ENCODE measurements at places on chromosomes 2 and 18.
A peak's percentile ranks its signal among the peaks of the same experiment; 100 is the strongest.

- DNase-seq: no peak
Measured at GRCh38 chr2:239509373-239510143, 108.7 kb upstream of the HDAC4 start.

GRCh38 chr2:219451661-219452360 lies 17.2 kb downstream of the SPEG start:
- DNase-seq: no peak

- no peak for DNase-seq
Measured at GRCh38 chr2:200758341-200758740, 53.4 kb upstream of the BZW1 start.

DNA sequence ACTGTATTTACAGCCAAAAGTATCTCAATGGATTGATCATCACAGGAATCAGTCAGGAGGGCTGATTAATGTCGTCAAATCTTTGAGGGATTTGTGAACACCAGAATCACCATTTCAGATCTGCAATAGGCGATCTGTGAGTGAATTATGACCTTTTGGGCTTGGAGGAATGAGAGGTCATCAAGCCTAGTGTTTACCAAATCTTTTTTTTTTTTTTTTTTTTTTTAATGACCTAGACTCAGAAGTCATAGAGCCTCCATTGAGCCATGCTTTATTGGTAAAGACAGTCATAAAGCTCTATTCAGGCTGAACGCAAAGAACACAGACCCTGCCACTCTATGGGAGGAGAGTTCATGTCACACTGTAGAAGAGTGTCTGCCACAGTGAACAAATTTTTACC lies 97.7 kb downstream of the SOCS6 start:
- DNase-seq: no peak

- peak; percentile 6 for DNase-seq
Measured at GRCh38 chr18:32299484-32299883, 109.6 kb downstream of the MEP1B start.

GRCh38 chr2:214395040-214395439 lies 15.8 kb upstream of the VWC2L start:
- no peak for DNase-seq

- DNase-seq: peak; percentile 14
Measured at GRCh38 chr2:9554921-9555296, 721 bp downstream of the ADAM17 start.

DNA sequence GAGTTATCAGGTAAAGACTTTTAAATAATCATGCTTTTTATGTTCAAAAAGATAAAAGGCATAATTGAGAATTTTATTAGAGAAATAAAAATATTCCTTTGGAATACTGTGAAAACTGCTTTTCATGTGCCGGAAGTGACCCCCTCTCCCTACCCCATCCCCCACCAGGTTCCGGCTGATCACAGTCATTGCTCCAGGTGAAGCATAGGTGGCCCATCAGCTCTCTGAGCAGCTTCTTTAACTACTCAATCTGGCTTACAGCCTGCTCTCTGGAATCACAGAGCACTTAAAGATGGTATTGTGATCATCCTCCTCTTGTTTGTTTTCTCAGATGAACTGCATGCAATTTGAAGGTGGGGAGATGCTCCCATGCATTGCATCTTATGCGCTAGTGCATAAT lies 257.7 kb downstream of the EN1 start:
- no peak for DNase-seq

- no peak for DNase-seq
Measured at GRCh38 chr2:174730698-174731018, 33.6 kb downstream of the CHRNA1 start.

GRCh38 chr2:173654161-173654895 lies 299.7 kb downstream of the CDCA7 start:
- DNase-seq: no peak

DNA sequence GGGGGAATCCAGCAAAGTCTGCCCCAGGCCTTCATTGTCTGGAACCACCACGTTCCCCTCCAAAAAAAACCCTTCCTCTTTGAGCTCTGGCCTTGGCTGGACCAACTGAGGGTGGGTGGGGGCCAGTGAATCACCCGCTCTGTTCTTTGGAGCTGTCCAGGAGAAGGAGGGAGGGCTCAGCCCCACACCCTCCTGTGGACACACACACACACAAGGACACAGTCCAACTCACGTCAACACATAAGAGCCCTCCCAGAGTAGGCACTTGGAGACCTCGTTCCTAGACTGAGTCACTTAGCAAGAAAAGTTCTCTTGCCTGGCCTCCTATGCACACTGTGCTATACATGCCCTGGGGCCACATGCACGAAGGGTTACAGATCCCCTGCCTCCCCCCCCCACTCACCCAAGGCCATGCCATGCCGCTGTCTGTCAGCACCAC lies 1.2 kb upstream of the TNS1 start:
- no peak for DNase-seq

DNA sequence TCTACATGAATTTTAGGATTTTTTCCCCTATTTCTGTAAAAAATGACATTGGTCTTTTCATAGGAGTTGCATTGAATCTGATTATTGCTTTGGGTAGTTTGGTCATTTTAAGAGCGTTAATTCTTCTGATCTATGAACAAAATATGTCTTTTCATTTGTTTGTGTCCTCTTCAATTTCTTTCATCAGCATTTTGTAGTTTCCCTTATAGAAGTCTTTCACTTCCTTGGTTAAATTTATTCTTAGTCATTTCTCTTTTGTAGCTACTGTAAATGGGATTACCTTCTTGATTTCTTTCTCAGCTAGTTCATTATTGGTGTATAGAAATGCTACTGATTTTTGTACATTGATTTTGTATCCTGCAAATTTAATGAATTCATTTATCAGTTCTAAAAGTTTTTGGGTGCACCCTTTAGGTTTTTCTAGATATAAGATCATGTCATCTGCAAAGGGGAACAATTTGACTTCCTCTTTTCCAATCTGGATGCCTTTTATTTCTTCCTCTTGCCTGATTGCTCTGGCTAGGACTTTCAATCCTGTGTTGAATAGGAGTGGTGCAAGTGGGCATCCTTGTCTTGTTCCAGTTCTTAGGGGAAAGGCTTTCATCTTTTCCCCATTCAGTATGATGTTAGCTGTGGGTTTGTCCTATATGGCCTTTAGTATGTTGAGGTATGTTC lies 36.6 kb upstream of the AAK1 start:
- DNase-seq: no peak

- no peak for DNase-seq
Measured at GRCh38 chr2:64295326-64296139, 151.3 kb upstream of the PELI1 start.

DNA sequence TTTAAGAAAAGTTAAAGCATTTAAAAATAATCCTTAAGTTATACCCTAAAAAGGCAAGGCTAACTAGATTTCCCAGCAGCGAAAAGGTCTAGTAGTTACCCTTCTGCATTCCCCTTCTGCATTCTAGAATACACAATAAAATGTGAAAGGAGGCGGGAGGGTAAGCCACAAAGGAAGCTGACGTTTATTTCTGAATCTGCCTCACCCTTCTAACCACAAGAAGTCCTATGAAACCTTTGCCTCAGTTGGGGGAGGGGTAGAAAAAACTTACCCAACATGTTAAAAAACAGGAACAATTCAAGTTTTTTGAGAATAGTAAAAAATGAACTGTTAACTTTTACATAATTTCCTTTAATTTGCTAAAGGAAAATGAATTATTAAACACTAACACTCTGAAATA lies 11.3 kb downstream of the STK17B start:
- no peak for DNase-seq

DNA sequence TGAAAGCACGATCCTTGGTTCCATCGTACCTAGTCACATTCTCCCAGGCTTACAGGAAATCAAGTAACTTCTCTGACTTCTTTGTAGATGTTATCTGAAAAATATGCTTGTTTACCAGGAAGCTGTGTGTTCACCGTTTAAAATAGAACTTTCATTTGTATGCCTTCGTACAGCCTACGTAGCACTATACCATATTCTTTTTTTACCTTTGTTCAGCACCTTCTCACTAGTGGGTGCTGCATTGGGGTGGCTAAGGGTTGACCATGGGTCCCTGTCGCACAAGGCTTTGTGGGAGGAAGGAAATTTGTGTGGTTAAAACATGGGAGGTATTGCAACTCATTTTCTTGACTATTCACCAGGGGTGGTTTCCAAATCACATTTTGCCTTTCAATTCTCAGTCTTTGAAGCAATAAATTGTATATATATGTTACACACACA lies 16.6 kb downstream of the MALT1 start:
- no peak for DNase-seq

GRCh38 chr18:9878783-9879242 lies 7.0 kb upstream of the TXNDC2 start:
- no peak for DNase-seq
